ENCODE measurements at places on chromosomes 7 and 10. TPM values are rescaled to one million over a fixed set of nuclear protein-coding genes. Genes with fewer than 3 reads are reported as not detected.

HTR7 gene
- total RNA-seq, result 2.4 TPM

CLRN3 gene
- total RNA-seq, result not detected

SNX8 gene
- total RNA-seq, result 13.9 TPM

ZNF239 gene
- 6.8 TPM for total RNA-seq

UBN2 gene
- 3.4 TPM for total RNA-seq

CCAR1 gene
- 21.7 TPM for total RNA-seq

ANXA8L1 gene
- total RNA-seq, result not detected

FAM25G gene
- total RNA-seq, result not detected

FAM149B1 gene
- 30.3 TPM for total RNA-seq

UTF1 gene
- total RNA-seq, result not detected

BBS9 gene
- 26.1 TPM for total RNA-seq

LEP gene
- total RNA-seq, result 0.09 TPM

SCART1 gene
- total RNA-seq, result 1.9 TPM

SFTPA2 gene
- total RNA-seq, result not detected

EPHB6 gene
- 2.6 TPM for total RNA-seq

MINDY3 gene
- total RNA-seq, result 26.7 TPM

THSD7A gene
- 0.55 TPM for total RNA-seq

PTN gene
- total RNA-seq, result 27.8 TPM

GOLGA7B gene
- not detected for total RNA-seq

PCLO gene
- total RNA-seq, result under 0.01 TPM

RRP12 gene
- 8.5 TPM for total RNA-seq

ZCCHC24 gene
- total RNA-seq, result 21.0 TPM

NODAL gene
- not detected for total RNA-seq

SFRP4 gene
- 9.0 TPM for total RNA-seq

LRRC18 gene
- total RNA-seq, result not detected

NUTM2D gene
- 1.5 TPM for total RNA-seq

SH2B2 gene
- 1.2 TPM for total RNA-seq

LRRTM3 gene
- total RNA-seq, result not detected

LRIT1 gene
- not detected for total RNA-seq

SLC12A9 gene
- total RNA-seq, result 16.8 TPM

GARS1 gene
- total RNA-seq, result 268 TPM

CYP17A1 gene
- not detected for total RNA-seq

Measured in smooth muscle cell of bladder (primary cell).